ENCODE measurements at places on chromosomes 7 and 10.

- DNase-seq: no peak
These were observed 78.2 kb downstream of the HACD1 start for GRCh38 chr10:17538941-17539340.

DNA sequence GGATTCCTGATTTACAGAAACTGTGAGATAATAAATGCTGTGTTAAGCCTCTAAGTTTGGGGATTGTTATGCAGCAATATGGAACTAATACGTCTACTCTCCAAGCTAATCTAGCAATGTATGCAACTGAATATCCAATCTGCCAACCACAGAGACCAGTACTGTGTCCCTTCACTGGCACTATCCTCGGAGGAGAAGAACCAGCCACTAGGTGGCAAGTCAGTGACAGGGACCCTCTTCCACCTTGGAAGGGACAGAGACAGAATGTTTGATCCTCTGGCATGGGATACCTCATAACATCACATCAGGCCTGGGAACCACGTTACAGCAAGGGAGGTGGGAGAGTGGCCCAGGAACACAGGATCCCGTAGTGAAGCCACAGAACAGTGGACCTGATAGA is 96.4 kb downstream of the CREM start:
- DNase-seq: no peak

DNA sequence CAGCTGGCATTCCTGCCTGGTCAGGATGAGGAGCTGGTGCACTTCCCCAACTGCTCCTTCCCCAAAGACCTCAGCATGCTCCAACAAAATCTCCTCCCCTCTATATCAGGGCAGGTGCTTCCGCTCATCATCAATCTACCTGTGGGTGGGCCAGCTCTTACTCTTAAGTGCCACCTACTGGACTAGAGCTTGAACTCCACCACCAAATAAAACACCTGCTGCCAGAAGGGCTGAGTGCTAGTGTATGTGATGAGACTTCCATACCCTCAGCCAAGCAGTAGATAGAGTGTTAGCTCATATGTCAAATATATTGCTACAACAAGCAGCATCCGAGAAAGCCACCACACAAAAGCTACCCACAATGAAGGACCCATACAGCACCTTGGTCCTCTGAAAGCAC is 264.3 kb downstream of the RNLS start:
- DNase-seq: no peak

GRCh38 chr10:91829268-91829667 is 31.0 kb downstream of the TNKS2 start:
- DNase-seq: no peak

- no peak for DNase-seq
These were observed 161.6 kb downstream of the NRCAM start for GRCh38 chr7:108294595-108294994.

DNA sequence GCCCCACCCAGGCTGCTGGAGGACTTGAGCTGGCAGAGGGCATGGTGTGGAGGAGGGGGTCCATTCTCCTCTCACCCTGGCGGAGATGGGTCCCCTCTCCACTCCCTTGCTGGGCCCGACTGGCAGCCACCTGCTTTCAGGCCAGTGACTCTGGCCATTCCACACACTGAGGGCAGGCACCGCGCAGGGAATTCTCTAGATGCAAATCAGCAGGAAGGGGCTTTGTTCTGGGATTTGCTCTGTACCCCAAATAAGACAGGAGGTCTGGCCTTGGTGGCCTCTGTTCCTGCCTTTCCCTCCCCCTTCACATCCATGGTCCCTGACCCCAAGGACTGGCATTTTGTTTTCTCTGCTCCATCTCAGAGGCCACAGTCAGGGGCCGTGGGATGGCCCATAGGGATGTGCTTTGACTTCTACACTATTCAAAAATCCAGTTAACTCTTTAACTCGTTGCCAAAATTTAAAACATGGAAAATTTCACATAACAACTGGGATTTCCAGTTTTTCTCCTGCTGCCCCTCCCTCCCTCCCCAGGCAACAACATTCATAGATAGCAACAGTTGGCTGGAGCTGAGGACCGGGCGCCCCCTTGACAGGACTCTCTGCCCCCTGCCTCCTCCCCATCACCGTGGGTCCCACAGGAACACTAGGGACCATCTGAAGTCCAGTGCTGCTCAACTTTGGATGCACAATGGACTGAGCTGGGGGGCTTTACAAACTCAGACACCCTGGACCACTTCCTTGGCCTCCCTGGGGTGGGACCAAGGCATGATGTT is 33.9 kb downstream of the PPIF start:
- DNase-seq: no peak

DNA sequence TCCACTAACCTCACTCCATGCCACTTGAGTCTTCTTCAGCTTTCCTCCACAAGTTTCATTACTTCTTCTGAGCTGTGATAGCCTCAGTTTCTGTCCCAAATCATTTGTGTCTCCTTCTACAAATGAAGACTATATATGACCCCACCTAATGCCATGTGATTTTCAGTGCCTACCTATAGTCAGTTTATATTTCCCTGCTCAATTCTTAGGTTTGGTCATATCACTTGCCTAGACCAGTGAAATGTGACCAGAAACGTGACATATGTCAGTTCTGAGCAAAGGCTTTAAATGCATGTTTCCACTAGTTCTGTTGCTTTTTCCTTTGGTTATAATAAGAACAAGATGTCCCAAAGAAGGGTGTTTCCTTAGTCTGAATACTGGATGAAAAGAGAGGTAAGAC is 24.6 kb upstream of the REEP3 start:
- no peak for DNase-seq

DNA sequence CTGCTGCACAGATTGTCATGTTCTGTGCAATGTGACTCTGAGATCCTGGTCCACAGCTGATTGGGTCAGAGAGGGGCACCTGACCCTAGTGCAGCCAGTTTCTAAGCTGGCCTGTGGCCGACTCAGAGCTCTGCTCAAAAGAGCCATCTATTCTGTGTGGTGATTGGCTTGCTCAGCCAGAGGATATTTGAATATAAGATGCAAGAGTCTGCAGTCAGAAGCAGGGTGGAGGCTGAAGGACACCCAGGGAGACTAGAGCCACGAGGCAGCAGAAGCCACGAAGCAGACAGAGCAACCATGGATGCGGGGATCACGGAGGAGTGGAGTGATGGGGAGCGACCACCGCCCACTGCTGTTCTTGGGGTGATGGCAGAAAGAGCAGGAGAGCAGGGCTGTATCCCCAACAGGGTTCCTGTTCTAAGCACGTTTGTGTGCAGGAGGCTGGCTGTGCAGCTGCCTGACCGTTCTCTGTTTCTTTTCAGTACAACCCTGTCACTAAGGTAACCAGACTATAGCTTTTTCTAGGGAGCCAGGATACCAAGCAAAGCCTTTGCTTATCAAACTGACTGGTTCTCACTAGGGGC is 19.5 kb upstream of the RHEB start:
- DNase-seq: no peak

- no peak for DNase-seq
These were observed 97.9 kb upstream of the IKZF1 start for GRCh38 chr7:50206453-50207250.

DNA sequence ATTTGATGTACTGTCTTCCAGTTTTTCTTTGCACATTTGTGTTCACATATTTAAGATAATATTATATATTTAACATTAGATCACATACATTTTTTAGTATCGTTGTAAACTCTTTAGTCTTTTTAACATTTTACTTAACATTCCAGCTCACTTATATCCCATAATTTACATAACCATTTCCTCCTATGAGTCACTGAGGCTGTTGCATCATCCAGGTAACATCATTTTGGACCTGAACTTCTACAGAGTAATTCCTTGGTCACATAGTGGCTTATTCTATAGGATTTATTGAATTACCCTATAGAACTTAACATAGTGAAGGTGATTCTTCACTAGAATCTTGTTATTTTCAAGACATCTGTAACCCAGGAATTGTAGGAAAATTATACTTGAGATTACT is 194.4 kb downstream of the POU6F2 start:
- no peak for DNase-seq

DNA sequence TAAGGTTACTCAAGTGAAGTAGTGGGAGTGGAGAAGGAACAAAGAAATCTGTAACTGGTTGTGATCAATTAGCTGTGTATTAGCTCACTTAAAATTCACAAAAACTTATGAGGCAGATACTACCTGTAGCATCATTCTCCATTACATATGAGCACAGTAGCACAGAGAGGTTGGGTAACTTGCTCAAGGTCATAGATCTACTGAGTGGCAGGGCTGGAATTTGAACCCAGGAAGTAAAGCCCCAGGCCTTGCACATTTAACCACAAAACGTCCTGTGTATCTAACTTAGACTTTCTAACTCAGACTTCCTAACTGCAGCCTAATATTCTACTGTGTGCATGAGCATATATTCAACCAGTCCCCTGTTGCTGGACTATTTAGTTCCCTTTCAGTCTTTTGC is 5.6 kb upstream of the SLF2 start:
- no peak for DNase-seq

DNA sequence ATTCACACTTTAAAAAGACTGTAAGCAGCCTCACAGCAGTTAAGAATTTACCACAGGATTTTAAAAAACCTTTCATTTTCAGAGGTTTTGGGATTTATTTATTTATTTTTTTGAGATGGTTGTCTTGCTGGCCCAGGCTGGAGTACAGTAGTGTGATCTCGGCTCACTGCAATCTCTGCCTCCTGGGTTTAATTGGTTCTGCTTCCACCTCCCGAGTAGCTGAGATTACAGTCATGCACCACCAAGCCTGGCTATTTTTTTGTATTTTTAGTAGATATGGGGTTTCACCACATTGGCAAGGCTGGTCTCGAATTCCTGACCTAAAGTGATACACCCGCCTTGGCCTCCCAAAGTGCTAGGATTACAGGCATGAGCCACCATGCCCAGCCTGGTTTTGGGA is 19.1 kb downstream of the MINDY4 start:
- no peak for DNase-seq

GRCh38 chr10:102773986-102774385 is 30.2 kb downstream of the WBP1L start:
- no peak for DNase-seq
